ENCODE measurements at places on chromosomes 11 and 22. TPM values are rescaled to one million over a fixed set of nuclear protein-coding genes. Genes with fewer than 3 reads are reported as not detected.

GRCh38 chr11:124900464-124900863, 2.8 kb upstream of the ROBO4 start:
- peak; percentile 53 for DNase-seq

DNA sequence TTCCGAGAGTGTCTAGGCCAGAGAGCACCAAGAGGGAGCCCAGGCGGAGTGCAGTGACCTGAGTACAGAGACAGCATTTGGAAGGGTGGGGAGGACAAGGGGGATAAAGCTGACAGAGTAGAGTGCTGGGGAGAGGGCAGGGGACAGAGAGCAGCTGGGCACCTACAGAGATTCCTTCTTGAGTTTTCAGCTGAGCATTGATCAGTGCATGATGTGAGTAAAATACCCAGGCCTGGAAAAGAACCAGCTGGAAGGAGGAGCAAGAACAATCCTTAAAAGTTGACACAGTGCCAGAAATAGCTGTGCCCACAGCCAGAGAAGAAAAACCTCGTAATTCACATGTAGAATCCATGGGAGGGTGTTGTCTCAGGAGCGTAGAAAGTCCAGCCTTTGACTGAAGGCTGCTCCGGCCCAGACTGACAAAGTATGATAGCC, 33.9 kb upstream of the PANX2 start:
- no peak for DNase-seq

- no peak for DNase-seq
Observed at GRCh38 chr22:50483977-50484853, 2.4 kb upstream of the MIOX start.

- DNase-seq, result no peak
Observed at GRCh38 chr22:43995798-43996169, 28.3 kb upstream of the PARVB start.

DNA sequence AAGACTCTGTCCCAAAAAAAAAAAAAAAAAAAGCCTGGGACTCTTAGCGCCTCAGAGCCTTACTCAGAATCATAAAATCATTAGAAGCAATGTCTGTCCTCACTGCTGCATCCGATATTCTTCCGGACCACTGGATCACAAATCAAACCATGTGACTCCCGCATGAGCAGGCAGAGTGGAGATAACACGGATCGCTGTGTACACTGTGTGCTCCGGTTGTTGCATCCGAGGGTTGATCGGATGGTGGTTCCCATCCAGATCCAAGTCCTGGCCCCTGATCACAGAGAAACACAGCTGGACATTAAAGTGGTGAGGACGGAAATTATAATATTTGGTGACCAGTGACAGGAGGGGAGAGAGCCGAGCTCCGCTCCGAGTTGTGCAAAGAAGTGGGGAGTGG, 9.7 kb upstream of the TXNRD2 start:
- DNase-seq, result peak; percentile 85

DNA sequence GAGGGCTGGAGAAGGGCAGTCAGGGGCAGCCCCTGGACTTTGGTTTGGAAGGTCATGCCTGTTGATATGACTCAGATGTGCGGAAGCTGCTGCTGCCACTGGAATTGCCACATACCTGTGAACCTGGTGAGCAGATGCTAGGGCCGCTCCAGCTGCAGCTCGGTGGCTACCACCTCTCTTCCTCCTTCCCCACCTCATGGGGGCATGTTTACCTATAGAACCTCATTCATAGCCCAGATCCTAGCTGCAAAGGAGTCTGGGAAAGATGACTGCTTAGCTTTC, 17.5 kb upstream of the TSPAN18 start:
- peak; percentile 75 for DNase-seq

DNA sequence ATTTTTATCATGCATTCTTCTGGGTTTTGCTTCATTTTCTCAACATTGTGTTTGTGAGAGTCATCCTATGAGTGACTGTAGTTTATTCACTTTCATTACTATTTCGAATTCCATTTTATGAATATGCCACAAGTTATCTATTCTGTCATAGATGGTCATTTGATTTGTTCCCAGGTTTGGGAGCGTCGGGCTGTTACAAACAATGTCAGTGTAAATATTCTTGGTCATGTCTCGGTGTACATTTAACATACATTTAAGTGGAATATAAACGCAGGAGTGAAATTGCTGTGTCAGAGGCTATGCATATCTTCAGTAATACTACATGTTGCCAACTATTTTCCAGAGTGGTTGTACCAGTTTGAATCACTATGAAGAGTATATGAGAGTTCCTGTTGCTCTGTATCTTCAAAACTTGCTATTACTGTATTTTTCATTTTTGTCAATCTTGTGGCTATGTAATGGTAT, 2.4 kb downstream of the TRIM44 start:
- DNase-seq, result no peak

GRCh38 chr11:60767388-60767811, 10.7 kb downstream of the MS4A15 start:
- DNase-seq, result no peak

- peak; percentile 33 for DNase-seq
Observed at GRCh38 chr11:104705490-104706190, 192.6 kb downstream of the CASP12 start.

DNA sequence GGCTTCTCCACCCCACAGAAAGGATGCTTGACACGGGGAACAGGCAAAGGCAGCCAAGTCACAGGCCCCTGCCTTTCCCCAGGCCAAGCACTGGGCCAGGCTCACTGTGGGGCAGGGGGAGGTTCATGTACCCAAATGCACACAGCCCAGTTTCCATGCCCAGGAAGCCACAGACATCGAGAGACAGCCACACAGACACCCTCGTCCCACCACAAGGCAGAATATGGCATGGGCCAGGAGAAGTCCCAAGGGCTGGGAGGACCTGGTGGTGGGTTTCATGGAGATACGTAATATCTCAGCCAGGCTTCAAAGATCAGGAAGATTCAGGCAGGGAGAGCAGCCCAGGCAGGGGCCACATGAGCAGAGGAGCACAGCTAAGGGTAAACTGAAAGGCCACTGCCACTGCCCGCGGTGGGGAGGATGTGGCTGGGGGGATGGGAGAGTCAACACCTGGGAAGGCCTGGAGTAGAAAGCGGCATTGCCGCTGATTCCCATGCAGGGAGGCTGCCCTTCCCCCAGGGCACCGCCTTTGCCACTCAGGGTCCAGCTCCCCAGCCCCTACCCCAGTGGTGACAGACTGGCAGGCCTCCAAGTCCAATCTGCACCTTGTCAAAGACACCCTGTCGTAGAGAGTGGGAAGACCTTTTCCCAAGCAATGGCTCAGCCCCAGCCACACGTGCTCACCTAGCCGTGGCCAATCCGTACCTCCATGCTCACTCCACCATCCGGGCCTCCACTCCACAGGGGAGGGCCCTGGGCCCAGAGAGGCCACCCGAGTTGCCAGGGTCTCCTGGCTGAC, 2.4 kb upstream of the MFNG start:
- DNase-seq, result no peak

DNA sequence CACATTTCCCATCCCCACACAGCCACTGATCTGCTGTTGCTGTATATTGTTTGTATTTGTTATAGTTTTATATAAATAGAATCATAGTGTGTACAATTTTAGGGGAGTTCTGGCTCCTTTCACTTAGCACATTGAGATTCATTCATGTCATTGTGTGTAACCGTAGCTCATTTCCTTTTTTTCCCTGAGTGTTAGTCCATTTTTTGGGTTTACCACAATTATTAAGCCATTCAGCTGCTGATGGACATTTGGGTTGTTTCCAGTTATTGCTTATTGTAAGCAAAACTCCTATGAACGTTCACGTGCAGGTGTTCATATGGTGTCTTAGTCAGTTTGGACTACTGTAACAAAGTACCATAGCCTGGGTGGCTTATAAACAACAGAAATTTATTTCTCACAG, 33.6 kb upstream of the ADORA2A start:
- DNase-seq, result no peak

GRCh38 chr22:37059876-37060449, 8.4 kb downstream of the KCTD17 start:
- DNase-seq, result no peak

- DNase-seq, result no peak
Observed at GRCh38 chr22:41471568-41471967, 2.7 kb downstream of the ACO2 start.

- DNase-seq, result no peak
Observed at GRCh38 chr22:46774253-46774979, 12.0 kb downstream of the TBC1D22A start.

DNA sequence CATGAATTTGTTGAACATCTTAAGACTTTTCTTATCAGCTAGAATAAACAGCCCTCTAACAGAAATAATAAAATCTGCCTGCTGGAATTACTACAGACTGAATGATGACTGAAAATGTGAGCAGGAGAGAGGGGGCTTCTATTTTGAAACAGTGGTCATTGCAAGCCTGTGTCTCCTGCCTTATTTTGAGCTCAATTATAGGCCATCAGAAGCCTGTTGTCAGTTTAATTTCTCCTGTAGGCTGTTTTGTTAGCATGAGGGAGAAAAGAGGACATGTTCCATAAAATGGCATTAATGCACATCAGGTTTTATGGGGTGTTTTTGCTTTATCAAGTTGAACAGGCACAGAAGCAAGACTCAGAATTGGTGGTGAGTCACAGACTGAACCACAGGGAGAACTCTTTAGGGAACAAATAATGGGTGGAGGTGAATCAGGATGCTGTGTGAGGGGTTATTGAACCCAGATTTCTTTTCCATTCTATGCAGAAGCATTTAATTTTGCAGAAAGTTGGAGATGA, 129.1 kb downstream of the PARVA start:
- no peak for DNase-seq

DNA sequence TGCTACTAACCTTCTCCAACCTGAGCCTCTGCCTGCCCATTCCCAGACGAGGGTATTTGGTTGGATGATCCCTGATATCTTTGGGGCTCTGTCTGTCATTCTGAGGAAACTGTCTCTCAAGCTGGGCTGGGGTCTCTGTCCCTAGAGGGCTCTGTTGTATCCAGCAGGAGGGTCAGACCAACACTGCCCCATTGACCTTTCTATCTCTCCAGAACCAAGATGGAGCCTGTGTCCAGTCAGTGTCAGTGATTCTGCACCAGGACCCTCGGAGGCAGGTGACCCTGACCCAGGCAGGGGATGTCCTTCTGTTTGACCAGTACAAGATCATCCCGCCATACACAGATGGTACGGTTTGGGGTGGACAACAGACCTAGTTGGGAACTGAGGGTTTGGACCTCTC, 21.9 kb downstream of the OTOG start:
- peak; percentile 5 for DNase-seq

- DNase-seq, result no peak
Observed at GRCh38 chr11:69860244-69860643, 41.0 kb upstream of the FGF3 start.

DNA sequence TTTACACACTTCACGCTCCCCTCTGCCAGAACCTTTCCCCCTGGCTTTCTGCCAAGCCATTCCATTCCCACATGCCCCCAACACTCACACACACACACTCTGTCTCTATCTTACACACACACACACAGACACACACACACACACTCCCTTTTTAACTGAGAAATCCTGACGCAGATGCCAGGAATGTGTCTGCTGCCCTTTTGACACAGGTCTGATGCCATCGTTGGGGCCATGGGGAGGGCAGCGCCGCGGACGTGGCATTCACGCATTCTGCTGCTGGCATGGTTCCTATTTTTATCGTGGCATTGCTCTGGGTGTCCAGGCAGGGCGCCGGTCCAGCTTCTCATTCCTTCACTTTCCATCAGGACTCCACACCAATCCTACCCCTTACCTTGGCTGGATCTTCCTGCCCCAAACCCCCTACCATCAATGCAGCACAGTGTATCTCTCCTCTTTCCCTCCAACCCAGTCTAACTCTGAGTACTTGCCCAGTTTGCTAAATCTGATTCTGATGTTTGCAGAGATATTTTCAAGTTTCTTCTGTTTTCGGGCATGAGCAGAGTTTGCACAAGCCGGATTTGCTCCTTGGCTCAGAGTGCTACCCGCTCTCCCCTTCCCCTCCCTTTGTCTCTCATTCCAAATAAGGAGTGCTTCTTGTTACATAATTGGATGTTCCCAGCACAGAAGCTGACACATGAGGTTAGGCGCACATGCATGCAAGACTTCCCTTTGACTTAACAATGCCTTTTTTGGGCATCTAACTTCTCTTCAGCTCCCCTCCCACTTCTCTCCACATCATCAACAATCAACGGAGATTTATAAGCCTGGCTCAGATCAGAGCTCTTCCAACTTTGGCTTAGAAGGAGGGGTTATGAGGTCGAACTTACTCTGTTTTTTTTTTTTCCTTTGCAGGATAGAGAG, 18.8 kb downstream of the SNX19 start:
- DNase-seq, result peak; percentile 95

- no peak for DNase-seq
Observed at GRCh38 chr11:98561252-98561651, 459.5 kb upstream of the CNTN5 start.

DNA sequence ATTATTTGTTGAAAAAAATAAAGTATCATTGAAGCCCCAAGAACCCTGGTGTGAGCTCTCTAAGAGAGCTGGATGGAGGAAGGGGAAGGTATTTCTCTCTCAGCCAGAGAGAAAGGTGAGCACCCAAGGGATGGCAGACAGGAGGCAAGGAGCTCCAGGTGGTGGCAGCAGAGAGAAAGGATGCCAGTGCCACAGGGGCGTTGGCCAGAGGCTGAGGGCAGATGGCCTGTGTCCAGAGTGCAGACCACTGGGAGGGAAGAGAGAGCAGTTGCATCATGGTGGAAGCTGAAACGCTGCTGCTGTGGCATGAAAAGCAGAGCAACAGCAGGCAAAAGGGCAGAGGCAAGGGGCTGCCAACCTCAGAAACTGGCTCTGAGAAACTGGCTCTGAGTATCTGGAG, 8.5 kb downstream of the SPON1 start:
- DNase-seq, result no peak

DNA sequence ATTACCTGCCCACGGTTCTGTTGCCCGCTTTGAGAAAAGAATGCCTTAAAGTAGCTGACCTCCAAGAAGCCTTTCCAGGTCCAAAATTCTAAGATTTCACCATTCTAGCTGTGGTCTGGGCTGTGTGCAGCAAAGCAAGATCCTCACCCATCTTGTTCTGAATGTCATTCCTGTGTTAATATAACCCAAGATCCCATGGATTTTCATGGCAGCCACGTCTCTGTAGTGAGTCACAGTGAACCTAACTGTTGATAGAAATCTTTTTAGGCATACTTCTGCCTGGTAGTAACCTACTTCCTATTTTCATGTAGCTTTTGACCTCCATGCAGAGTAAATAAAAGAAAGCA, 210.0 kb downstream of the NAV2 start:
- no peak for DNase-seq

GRCh38 chr11:134402910-134403309, 9.1 kb downstream of the B3GAT1 start:
- DNase-seq, result peak; percentile 65

DNA sequence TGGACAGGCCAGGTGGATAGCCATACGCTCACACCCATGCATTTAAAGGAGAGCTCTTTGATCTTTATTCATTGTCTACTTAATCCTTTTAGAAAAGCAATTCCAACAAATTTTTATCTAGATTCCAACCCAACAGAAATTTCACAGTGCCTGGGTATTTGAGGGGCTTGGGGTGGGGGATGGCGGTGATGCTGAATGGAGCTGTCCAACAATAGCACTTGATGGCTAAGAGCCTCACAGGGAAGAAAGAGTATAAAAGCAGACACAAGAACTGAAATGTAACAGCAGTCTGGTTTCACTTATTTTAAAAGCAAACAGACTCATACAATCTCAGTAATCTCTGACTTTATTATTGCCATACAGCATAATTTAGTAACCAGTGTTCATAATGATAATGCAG, 101.8 kb upstream of the SORL1-AS1 start:
- no peak for DNase-seq

Gene C2CD2L
- total RNA-seq, result 10.6 TPM

Gene PATE4
- total RNA-seq, result not detected

Gene LDHAL6A
- not detected for total RNA-seq

Gene BTBD18
- not detected for total RNA-seq

Gene RNF26
- total RNA-seq, result 19.8 TPM

All from adrenal gland (tissue), 19 donors.